ENCODE measurements at places on chromosomes 1 and 21. TPM values are rescaled to one million over a fixed set of nuclear protein-coding genes. Genes with fewer than 3 reads are reported as not detected.

IFI44L gene
- 21.1 TPM for total RNA-seq

LYST gene
- total RNA-seq, result 14.5 TPM

GCSAML gene
- total RNA-seq, result not detected

SDC3 gene
- 74.8 TPM for total RNA-seq

RGSL1 gene
- total RNA-seq, result not detected

NR5A2 gene
- 0.25 TPM for total RNA-seq

SHE gene
- total RNA-seq, result 0.83 TPM

GBP6 gene
- total RNA-seq, result not detected

SVBP gene
- total RNA-seq, result 15.7 TPM

SLC44A3 gene
- 1.7 TPM for total RNA-seq

AADACL3 gene
- not detected for total RNA-seq

GPX7 gene
- 21.6 TPM for total RNA-seq

OLFML2B gene
- total RNA-seq, result 44.1 TPM

TIE1 gene
- total RNA-seq, result 3.3 TPM

TMEM269 gene
- not detected for total RNA-seq

FCRL4 gene
- not detected for total RNA-seq

KRTAP21-2 gene
- not detected for total RNA-seq

RAD54L gene
- total RNA-seq, result 0.62 TPM

LENEP gene
- total RNA-seq, result not detected

HORMAD1 gene
- not detected for total RNA-seq

LIN28A gene
- total RNA-seq, result not detected

LRRC71 gene
- total RNA-seq, result not detected

ITLN2 gene
- total RNA-seq, result not detected

C4BPB gene
- not detected for total RNA-seq
